ENCODE measurements at places on chromosomes 7 and 10.

DNA sequence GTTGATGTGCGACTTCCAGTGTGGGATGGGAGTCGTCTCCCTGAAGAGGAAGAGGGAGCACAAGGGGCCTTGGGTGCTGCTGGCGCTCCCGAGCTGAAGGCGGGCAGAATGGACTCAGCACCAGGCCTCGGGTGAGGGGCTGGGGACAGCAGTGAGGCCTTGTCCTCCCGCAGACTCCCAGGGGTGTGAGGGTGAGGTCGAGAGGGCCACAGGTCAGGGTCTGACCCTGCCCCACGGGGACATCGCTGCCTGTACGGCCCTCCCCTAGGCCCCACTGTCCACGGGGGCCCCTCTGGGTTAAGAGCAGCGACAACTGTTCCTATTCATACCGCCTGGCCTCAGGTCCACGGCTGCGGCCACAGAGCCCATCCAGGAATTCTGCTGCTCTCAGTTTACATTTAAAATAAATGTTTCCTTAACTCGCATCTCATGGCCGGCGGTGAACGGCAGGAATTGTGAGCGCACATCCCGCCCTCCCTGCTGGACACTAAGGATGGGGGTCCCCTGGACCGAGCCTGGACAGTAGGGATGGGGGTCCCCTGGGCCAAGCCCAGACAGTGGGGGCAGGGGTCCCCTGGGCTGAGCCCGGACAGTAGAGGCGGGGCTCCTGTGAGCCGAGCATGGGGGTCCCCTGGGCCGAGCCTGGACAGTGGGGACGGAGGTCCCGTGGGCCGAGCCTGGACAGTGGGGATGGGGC is 61.7 kb downstream of the PDGFA start:
- DNase-seq, result no peak

- DNase-seq, result no peak
Measured at GRCh38 chr7:84291756-84292155, 97.2 kb upstream of the SEMA3A start.

DNA sequence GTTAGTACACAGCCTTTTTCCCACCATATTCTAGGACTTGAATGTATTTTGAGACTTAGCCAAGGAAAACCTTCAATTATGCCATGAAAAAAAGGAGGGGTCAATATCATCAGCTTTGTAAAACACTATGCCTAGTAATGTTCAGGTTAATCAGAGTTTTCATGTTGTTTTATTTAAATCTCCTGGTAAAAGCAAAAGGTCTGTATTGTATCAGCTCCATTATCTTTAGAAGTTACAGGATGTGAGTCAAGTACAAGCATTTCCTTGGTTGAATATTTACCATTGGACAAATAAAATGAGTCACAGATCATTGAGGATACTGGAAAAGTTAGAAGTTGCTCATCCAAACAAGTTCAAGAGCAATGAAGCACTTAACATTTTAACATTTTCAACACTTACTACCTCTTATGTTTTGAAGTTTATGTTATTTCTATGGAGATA is 89.9 kb upstream of the CAPZA2 start:
- peak; percentile 30 for DNase-seq

DNA sequence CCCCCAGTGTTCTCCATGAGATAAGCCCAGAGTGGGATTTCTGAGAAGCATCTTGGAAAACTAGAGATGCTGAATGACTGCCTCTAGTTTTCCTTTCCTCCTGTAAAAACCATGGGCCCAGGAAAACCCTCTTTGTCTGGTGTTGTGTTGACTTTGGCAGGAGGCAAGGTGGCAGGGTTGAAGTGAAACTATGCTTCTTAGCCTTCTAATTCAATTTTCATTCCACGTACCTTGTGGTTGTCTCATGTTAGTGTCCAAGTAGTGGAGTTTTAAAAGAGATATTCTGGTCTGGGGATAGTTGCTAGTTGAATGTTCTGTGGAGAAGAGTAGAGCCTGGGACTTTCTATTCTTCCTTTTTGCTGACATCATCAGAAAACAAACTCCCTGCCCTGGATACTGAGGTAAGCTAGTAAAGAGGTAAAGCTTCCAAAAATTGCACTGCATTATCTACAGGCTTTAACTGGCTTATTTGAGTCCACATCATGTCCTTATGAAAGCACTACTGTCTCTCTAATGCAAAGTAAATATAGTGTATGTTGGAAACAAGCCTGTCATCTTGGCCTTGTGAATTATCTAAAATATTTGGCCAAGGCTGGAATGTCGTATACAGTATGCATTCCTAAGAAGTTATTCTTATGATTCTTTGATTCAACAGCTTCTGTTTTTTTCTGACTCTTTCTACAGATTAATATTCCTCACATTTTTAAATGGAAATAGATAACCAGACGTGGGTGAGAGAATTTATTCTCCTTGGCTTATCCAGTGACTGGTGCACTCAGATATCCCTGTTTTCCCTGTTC is at the start of gene OR2F2:
OR2F2 (plus strand) TSS at position 708 of the 800 bp plus-strand sequence; CDS start at position 708, 0 bp downstream.
- peak; percentile 19 for DNase-seq

GRCh38 chr10:114043532-114044246 is at the start of gene ADRB1:
ADRB1 (plus strand) TSS chr10:114043866; CDS start chr10:114044133, 267 bp downstream.
- DNase-seq, result no peak

GRCh38 chr10:17200001-17200911 is 1.2 kb downstream of the TRDMT1 start:
- no peak for DNase-seq

DNA sequence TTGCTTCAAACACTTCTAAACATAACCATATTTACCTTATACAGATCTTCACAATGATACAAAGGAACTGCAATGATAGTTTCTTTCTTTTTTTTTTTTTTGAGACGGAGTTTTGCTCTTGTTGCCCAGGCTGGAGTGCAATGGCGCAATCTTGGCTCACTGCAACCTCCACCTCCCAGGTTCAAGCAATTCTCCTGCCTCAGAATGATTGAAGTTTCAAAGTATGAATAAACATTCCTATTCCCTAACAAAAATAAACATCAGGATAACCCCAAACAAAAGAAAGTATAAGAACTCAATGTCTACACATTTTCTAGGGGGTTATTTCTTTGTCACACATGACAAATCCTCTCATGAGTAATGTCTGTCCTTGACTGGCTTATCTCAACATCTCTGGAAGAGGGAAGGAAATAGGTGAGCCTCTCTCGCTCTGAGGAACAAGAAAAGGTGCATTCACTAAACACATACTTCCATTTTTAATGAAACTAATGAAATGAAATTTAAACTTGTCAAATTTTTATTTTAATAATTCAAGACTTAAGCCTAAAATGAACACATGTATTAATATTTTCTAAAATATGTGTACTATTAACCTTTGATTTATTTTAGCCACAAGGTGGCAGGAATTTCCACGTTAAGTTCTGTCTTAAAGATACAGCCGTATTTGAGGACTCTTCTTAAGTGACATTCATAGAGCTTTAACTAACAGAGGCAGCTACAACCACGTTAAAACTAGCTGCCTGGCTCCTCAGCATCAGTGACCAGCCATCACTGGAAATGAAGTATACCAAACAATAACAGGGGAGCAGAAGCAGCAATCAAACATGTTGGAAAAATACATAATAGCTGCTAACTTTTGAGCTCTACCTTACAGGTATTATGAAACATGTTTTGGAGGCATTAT is 58.3 kb downstream of the MALSU1 start:
- DNase-seq, result no peak

DNA sequence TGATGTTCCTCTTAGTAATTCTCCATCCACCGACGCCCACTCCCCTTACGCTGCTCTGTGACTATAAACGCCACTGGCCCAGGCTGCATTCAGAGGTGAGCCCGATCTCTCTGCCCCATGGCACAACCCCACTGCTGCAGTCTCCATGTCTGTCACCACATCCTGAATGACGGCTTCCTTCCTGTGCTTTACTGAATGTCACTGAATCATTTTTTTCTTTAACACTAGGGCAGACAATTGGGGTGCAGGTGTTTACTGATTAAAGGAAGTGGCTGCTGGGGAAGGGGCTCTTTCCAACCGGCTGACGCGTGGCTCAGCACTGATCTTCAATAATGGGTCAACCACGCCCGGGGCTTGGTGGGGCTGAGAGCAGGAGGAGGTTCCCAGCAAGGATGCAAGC is 208.3 kb downstream of the USP6NL start:
- no peak for DNase-seq

- DNase-seq, result no peak
Measured at GRCh38 chr10:30911303-30911863, 120.3 kb downstream of the ZNF438 start.

GRCh38 chr10:91024541-91024940 is 103.7 kb upstream of the ANKRD1 start:
- no peak for DNase-seq

DNA sequence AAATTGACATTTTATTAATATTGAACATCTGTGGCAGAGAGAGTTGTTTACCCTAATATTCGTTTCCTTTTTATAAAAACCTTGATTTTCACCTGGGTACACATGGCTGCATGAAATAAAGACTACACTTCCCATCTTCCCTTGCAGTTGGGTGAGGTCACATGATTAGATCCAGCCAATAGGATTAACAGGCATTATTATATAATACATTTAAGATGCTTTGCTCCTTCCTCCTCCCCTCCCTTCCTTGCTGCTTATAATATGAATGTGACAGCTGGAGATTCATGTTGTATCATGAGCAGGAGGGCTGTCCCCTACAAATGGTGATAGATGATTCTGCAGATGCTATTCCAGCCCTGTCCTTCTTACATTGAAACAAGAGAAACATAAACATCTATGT is 146.6 kb downstream of the SH2D4B start:
- no peak for DNase-seq

DNA sequence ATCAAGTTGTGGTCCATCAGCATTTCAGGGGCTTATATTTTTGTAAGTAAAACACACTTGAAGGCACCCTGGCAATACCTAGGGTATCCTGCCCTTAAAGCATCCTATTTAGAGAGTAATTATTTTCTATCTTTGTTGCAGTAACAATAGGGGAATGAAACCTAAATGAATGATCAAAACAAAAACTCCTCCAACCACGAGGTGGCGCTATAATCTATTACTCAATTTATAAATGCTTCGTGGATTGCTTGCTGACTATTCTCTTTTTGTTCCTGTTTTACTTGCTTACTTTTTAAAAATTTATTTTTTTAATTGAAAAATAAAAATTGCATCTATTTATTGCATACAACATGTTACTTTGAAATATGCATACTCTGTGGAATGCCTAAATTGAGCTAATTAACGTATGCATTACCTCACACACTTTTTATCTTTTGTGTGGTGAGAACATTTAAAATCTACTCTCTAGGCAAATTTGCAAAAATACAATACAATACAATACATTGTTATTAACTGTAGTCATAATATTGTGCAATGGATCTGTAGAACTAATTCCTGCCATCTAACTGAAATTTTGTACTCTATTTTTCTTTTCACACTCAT is 147.7 kb upstream of the BMPER start:
- DNase-seq, result no peak

DNA sequence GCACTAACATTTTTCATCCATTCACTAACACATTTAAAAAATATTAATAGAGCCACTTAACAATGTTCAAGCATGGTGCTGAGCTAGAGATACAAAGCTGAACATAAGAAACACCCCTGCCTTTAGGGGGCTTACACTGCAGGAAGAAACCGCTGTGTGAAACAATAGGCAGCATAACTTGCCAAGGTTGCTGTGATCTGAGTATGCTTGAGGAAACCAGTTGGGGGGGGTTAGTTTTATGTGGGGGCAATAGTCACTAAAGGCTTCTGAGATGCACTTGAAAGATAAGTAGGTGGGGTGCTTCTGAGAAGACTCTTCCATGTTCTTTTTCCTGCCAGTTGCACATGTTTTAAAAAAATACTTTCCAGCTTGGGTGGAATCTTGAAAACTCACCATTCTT is 2.8 kb downstream of the RBM17 start:
- no peak for DNase-seq

DNA sequence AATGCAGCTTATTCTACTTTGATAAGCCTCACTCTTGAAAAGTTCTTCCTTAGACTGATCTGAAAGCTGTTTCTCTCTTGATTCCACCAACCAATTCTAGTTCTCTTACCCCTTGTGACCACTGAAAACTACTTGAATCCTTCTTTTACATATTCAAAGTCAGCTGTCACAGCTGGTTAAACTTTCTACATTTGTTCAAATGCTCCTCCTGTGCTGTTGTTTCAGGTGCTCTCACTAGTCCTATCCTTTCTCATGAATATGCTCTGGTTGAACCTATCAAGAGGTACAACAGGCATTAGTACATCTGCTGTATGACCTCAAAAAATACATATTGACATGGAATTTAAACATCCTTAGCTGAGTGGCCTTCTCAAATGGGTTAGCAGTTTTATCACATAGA is 91.5 kb downstream of the MYO3A start:
- no peak for DNase-seq

DNA sequence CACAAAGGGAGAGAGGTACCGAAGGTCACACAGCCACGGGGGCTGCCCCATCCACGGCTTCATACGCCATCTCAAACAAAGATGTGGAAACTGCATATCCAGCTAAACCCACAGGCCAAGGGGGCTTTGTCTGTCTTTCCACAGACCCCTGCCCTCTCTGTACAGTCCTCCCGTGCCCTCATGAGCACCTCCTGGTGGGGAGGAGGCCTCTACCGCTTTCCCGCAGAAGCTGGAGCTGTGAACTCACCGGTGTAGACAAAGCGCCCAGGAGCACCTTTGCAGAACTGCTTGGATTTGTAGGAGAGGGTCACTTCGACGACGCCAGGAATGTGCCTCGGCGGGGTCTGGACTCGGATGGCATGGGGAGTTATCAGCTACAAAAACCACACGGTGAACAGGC is 97.2 kb downstream of the EBF3 start:
- DNase-seq, result no peak

DNA sequence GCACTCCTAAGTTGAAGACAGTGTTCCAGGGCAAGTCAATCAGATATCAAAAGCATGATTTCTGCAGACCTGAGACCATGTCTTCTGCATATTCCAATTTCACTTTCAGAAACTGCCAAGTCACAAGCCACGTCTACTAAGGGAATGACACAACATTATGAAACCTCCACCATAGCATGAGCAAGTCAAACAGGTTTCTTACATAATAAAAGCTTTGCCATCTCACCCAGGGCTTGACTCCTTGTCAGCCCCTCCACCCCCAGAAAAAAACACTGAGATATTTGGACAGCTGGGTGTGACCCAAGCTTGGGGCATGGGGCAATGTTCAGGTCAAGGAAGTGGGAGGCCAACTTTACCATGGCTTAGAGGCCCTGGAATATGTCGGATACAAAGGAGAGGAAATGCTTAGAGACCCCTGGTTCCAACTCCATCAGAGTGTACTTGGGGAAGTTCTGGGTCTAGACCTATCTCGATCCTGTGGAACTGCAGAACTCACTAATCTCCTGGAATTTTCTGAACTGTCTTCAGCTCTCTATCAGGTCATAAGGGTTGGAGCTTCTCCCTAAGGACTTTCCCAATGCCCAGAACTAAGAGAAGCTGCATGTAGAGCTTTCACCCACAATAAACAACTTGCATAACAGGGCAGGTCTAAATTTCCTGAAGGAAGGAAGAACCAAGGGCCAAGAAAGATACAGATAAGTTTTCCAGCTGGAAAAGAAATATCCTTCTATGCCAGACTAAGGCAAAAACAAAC is 80.6 kb upstream of the NAMPT start:
- no peak for DNase-seq

- no peak for DNase-seq
Measured at GRCh38 chr10:83769281-83769820, 370.0 kb upstream of the GHITM start.

Data from fibroblast of skin of left quadriceps (primary cell).